ENCODE measurements at places on chromosomes 7 and 10.

- no peak for DNase-seq
Observed at GRCh38 chr10:48896756-48897440, 42.7 kb downstream of the LRRC18 start.

DNA sequence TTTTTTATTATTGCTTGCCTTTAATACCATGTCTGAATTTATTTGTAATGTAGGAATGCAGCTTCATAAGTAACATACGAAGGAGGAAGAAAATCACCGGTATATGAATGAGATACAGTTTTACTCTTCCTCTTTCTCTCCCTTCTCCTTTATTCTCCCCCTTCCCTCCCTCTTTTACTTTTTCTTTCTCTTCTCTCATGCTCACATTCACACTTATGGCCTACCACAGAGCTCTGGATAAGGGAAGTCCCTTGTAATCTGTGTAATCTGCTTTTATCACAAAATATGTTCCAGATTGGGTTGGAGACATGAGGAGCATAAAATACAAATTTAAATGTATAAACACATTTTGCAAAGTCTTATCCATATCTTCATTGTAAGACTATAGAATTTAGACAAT, 59.4 kb downstream of the MDFIC start:
- DNase-seq = no peak

DNA sequence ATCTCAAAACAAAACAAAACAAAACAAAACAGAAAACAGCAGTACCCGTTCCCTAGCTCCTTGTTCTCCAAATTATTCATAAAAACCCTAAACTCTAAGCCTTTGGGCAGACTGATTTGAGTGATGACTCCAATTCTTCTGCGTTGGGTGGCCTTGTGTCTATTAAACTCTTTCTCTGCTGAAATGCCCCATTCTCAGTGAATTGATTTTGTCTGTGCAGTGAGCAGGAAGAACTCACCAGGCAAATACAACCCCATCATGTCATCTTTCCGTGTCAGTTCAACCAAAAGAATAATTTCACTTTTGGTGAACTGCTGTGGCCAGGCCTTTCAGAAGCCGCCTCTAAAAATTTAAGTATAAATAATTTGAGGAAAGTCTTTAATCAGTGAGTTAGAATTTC, 18.5 kb upstream of the TSPAN13 start:
- no peak for DNase-seq

- DNase-seq = peak; percentile 75
Observed at GRCh38 chr10:124743191-124744101, 732 bp downstream of the FAM53B start.

- DNase-seq = no peak
Observed at GRCh38 chr7:45132708-45133320, 21.3 kb upstream of the TBRG4 start.

- no peak for DNase-seq
Observed at GRCh38 chr10:97800474-97800873, 28.7 kb upstream of the SFRP5 start.

DNA sequence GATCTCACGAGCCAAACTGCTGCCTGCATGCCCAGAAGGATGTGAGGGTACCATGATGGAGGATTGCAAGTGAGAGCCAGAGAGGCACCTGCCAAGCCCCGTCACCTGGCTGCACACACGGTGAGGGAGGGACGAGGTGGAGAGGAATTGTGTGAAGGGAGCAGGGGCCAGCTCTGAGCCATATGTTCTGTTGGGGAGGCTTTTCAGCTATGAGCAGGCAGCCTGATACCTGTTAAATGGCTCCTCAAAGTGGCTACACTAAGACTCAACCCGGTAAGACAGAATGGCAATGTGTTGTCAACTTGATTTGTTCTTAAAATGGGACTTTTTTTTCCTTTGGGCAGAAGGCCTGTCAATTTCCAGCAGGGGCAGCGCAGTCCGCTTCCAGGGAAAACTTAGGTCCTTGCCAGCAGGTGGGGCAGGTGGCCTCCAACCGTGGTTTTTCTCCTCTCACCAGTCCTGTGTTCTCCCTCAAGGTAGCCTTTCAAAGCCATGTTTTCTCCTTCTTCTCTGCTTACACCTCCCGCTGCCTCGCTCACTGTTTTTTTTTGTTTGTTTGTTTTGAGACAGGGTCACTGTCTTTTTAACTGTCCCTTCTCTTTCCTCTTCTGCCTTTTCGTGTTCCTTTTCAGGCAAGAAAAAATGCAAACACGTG, 57.7 kb upstream of the ZNRF2 start:
- DNase-seq = no peak

GRCh38 chr7:140541513-140542227, 62.4 kb upstream of the MKRN1 start:
- DNase-seq = peak; percentile 71

DNA sequence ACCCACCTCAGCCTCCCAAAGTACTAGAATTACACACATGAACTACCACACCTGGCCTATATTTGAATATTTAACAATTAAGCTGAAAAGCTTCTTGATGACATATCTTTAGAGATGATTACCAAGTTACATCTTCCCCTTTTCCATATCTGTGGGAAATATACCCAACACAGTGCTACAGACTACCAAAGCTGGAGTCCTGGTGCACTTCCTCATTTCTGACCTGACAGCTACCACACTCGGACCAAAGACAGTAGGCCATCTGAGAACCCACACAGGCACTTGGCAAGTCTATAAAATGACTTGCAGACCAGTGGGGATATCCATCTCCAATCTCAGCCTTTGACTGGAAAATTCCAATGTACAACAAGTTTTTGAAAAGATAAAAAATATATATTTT, 270.4 kb upstream of the KLF14 start:
- DNase-seq = no peak

GRCh38 chr7:79091011-79091410, 362.5 kb downstream of the MAGI2 start:
- no peak for DNase-seq

GRCh38 chr10:108421266-108421665, 1256.8 kb upstream of the SORCS1 start:
- no peak for DNase-seq

DNA sequence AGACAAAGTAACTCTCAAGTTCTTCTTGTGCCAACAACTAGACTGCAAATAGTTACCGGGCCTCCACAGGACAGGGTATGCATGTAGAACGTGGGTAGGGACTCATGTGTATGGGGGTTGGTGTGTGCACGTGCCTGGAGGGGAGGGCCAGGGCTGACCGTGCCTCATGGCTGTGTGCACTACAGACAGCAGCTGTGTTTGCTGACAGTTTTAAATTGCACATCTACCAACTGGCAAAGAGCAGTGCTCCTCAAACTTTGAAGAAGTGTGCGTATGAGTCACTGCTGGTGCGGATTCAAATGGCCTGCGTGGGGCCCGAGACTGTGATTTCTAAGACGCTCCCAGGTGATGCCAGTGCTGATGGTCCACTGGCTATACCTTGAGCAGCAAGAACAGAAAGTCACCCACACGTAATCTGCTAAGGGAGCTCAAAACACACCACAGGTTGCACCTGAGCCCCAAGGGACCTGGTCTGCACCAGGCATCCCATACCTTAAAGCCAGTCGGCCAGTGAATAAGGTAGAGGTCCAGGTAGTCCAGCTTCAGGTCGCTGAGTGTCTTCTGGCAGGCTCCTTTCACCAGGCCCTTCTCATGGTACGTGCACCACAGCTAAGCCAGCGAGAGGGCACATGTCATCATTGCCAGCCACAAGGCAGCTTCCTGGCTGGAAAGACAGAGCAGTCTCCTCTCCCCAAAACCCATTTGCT, 8.5 kb downstream of the AKR1B1 start:
- no peak for DNase-seq

GRCh38 chr10:33334805-33335550, 511 bp upstream of the NRP1 start:
- peak; percentile 94 for DNase-seq

DNA sequence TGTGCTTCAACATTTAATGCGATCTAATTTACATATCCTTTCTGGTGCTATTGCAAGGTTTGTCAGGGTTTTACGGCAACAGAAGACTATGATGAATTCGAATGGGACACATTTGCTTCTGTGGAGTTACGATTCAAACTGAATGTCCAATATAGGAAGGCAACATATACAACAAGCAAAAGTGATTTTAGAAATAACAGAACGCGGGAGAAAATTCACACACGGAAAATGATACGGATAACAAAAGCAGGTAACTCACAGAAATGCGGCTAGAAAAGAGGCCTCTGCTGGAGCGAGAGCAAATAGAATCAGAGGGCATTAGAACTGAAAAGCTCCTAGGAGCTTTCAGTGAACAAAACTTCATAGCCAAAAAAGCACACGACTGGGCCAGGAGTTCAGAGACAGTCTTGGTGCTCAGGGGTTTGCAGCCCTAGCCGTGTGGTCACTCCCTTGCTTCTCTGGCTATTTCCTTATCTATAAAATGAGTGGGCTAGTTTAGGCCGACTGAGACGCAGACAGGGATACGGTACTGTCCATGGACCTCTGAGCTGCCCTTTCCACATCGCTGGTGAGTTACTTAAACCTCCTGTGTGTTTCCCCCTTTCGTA, 557 bp upstream of the TAX1BP1 start:
- DNase-seq = no peak

DNA sequence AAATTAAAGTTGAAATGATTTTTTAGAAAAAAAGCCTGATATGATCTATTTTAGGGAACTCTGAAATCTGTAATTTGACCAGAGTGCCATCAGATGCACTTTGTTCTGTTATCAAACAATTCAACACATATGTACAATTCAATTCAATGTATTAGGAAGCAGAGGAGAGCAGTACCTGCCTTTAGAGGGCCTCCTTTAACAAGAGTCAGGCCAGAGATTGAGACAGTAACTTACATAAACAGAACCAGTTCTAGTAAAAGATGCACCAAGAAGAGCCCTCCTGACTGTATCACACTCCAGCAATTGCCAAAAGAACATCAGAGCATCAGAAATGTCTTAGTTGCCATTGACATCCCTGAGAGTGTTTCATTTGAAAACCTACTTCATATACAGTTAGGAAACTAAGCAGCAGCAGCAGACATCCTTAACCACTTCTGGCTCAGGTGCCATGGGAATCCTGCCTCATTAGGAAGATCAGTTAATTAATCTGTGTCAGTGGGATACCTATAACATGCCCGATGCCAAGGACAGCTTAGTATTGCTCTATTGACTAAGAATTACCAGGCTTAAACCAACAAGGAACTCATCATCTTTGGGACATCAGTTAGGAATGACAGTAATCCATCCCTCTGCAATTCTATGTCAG, 1222.6 kb upstream of the LRRN3 start:
- no peak for DNase-seq

DNA sequence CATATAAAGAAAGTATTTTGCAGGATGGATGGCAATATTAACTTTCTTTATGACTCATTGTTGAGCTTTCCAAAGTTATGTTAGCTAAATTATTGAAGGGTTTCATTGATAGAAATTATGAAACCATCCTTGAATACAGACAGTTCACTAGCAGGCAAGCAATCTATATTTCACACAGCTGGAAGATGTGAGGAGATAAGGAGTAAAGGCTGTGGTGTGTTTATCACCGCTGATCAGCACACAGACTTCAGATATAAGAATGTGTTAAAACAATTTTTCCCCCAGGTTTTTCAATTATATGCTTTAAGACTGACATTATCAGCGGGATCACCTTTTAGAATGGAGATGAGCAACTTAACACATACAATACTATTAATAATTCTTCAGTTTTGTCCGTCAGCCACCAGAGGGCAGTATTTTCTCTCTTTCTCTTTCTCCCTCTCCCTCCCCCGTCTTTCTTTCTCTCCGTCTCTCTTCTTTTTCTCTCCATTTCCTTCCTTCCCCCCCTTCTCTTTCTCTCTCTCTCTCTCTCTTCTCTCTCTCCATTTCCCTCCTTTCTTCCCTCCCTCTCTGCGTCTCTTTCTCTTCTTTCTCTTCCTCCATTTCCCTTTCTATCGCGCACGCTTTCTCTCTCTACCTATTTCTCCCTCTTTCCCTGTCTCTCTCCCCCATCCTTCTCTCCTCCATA, 62.9 kb upstream of the FAM171A1 start:
- DNase-seq = peak; percentile 91

DNA sequence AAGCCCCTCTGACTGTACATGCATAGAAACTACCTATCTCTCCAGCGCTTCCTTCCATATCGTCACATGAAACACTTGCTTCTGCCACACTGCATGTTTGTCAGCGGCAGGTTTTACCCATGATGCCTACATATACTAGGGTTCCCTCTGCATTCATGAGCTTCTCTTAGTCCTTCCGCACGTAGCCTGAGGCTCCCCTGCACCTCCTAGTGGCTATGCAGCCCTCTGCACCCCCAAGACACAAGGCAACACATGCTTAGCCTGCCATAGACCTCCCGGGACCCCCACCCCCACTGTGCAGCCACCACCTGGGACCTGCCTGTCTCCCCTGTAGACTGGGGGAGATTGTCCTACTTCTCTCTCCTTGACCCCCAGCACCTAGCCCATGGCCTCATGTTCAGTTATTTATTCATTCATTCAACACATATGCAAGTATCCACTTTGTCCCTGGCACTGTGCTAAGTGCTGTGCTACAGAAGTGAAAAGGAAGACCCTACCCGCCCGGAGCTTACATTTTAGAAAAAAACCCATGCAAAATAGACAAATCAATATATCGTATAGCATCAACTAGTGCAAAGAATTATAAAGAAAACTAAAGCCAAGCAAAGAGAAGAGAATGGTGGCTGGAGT, 23.5 kb downstream of the TMEM273 start:
- DNase-seq = peak; percentile 29

GRCh38 chr10:124539935-124540641, 78.5 kb downstream of the LHPP start:
- peak; percentile 57 for DNase-seq

GRCh38 chr10:120115959-120116358, 223.4 kb downstream of the SEC23IP start:
- no peak for DNase-seq

- no peak for DNase-seq
Observed at GRCh38 chr10:44402465-44403195, 17.7 kb upstream of the CXCL12 start.

GRCh38 chr10:817371-817770, 114.1 kb downstream of the LARP4B start:
- no peak for DNase-seq

GRCh38 chr10:128186959-128187787, 61.0 kb upstream of the MKI67 start:
- DNase-seq = no peak

DNA sequence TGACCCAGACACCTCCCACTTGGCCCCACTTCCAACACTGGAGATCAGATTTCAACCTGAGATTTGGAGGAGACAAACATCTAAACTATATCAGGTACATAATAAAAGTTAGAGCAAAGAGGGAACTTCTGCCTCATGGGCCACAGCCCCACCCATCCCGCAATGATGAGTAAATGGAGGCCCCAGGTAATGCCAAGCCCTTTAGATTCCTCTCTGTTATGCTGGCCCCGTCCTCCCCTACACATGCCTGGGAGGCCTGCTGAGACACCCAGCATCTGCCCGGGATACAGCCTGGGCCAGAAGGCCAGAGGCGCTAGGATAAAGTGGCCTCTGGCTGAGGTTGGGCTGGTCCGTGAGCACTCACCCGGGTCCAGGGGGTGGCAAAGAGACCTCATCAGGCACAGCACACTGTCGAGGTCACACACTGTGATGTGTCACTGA, 185.5 kb upstream of the SH2B2 start:
- DNase-seq = no peak

GRCh38 chr10:119290301-119291048, 83.1 kb downstream of the GRK5 start:
- DNase-seq = no peak

GRCh38 chr10:22959950-22960349, 32.1 kb downstream of the ARMC3 start:
- no peak for DNase-seq
